B cell (primary cell): ENCODE measurements at places on chromosomes 4 and X.

DNA sequence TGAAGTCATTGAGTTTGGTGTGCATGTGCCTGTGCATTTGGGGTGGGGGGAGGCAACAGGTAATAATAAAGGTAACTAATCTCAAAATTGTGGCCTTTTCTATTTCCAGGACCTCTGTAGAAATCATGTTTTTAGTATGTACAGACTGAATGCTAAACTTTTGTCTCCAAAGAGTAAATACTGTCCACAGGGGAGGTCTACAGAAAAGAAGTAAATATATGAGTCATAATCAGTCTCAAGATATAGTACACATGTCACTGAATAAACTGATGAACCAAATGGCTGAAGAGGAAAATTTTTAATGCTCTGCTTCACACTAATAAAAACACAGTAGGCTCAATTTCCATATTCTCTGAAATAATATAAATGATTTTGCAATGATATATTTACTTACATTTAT lies 440.4 kb upstream of the ZFP42 start:
- no peak for DNase-seq

DNA sequence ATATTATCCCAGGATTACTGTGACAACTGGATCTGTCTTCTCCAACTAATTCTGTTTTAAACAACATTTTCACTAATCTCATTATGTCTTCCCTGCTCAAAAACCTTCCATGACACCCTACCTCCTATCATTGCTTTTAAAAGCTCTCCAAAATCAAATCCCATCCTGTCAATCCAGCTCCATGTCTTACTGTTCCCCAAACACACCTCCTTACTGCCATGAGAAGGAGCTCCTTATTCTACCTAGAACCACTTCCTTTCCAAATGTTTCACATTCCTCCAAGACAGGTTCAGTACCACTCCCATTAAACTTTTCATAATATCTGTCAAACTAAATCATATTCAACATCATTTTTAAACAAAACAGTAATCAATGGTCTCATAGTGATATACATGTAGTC lies 66.9 kb upstream of the WDR17 start:
- DNase-seq, result peak; percentile 13

DNA sequence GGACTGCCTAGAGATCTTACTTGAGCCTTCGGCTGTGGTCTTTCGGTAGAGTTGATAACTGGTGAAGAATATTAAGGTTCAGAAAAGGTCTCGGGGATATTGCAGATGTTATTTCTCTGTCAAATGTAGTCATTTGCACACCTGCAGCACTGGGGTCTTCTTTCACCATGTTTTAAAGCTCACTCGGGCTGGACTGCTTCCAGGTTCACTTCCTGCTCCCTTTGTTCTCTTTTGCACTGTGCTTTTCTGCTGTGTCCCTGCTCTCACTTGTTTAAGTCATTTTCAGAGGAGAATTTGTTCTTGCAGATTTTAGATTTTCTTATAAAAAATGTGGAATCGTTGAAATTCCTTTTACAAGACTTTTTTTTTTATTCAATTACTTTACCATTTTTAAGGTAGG lies 68.5 kb downstream of the BMPR1B start:
- DNase-seq, result no peak

- DNase-seq, result no peak
These were observed 206.8 kb downstream of the CHRDL1 start for GRCh38 chrX:110588853-110589252.

DNA sequence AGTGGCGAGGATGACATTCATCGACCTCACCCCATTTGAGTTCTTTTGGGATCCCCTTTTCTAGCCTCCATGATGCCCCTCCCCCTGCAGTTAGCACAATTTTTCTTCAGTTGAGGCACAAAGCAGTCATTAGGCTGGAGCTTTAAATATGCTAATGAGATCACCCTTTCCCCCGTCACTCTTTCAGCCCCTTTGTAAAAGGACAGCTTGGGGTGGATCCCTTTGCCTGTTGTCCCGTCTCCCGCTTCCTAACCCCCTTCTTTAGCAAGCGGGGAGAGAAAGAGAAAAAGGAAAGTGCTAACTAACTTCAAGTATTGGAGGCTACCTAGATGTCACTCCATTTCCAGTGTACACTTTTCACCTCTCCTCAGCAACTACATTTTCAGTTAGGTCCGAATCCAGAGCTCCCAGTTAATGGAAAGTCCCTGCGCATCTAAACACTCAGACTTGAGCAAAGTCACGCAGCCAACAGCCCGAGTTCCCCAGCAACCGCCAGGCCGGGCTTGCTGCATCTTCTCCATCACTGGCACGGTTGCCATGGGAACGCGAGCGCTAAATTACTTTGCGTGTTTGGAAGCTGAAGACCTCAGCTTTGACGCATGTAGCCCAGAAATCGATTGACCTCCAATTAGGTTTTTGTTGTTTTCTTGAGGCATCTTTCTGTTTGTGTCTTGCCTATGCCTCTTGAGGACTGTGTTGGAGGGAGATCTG lies 76.8 kb downstream of the RTL5 start:
- no peak for DNase-seq

GRCh38 chr4:97142893-97143292 lies 1000.4 kb downstream of the STPG2 start:
- DNase-seq, result no peak

DNA sequence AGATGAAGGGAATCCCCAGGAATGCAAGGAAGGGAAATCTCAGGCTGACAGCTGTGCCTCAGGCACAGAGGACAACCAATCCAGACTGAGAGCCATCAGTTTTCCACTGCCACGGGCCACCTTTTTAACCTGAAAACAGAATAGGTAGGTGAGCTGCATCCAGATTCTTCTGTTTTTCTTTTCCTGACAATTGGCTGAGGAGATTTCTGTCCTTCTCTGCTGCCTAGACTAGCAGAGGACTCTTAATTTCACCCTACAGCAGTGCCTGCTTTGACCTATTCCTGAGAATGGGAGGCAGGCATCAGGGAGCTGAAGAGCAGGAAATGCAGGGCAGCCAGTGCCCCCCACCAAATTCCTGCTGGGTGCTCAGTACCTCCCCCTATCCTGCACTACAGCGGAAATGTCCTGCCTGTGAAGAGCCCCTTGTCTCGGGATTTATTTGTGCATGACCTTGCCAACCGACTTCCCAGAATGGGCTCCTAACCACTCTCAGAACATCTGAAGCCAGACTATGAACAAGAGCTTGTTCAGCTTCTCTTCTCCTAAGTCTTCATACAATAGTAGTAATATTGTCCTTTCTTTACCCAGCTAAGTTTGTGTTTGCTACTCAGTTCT lies 65.1 kb downstream of the CASK start:
- DNase-seq, result no peak

- peak; percentile 61 for DNase-seq
These were observed 25.5 kb downstream of the SMIM14 start for GRCh38 chr4:39613093-39613656.

GRCh38 chr4:7410446-7410845 lies 24.3 kb downstream of the PSAPL1 start:
- DNase-seq, result no peak

GRCh38 chrX:135688137-135688536 lies 25.3 kb upstream of the CT45A1 start:
- no peak for DNase-seq

GRCh38 chr4:836750-837301 lies 10.9 kb upstream of the CPLX1 start:
- DNase-seq, result no peak

- no peak for DNase-seq
These were observed 73.7 kb upstream of the SLC25A43 start for GRCh38 chrX:119325456-119325855.

- DNase-seq, result no peak
These were observed 137.2 kb downstream of the RAPGEF2 start for GRCh38 chr4:159240046-159240445.

DNA sequence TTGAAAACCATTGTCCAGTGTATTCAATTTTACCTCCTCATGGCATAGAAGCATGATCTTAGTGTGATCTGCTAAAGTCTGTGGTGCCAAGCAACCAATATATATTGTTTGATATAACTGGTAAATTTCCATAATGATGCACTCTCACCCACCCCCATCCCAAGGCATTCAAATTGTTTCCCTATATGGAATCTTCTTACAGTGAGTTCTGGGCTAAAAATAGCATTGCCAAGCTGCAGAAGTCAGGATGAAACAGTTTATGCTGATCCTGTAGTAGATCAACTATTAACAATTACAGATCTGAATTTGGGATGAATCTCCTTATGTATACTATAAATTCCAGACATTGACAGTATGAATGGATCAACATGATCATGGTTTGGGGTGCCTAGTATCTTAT lies 20.9 kb downstream of the FGF13 start:
- no peak for DNase-seq

GRCh38 chr4:126687655-126688358 lies 945.0 kb upstream of the INTU start:
- DNase-seq, result no peak

DNA sequence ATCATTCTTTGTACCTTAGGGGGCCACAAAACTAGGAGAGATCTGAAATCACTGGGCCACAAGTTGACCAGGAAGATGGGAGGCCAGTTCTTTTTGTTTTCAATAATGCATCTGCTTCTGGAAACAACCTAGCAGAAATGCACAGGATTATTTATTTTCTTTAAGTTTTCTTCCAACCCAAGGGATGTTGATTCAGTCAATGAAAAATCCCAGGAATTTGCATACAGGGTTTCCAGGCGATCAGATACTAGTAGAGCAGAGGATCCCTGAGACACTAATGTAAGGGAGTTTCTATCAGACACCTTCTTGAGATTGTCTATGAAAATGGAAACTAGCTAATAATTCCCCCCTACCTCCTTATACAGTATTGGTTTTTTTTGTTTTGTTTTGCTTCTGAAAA lies 7.4 kb downstream of the ATOH1 start:
- DNase-seq, result no peak

DNA sequence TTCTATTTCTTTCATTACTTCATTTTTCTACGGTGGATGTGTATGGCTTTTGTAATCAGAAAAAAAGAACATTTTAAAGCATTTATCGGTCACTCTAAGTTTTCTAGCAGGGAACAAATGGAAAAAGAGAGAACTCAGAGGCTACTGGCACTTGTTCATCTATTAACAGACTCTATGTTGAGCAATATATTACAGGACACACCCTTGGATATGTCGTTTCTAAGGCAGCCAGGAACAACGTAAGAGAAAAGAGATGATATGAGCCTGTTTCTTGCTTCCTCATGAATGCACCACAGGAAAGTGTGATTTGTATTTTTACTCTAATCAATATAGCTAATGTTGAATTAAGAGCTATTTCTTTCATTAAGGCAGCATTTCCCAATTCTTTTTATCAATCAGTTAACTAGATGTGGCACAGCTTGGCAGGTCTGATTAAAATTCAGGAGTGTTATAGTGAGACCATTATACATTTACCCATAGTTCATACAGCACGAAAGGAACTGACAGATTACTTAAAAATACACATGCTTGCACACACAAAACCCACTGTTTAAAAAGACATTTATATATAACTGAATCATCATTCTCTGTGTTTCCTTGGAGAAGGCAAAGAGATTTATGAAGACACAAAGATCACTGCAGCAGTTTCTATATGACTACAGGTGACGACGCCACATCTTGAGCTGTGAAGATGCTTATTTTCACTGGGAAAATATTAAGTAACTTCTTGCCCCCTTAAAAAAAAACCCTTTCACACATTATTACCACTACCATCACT lies 13.0 kb downstream of the RAB9B start:
- no peak for DNase-seq

DNA sequence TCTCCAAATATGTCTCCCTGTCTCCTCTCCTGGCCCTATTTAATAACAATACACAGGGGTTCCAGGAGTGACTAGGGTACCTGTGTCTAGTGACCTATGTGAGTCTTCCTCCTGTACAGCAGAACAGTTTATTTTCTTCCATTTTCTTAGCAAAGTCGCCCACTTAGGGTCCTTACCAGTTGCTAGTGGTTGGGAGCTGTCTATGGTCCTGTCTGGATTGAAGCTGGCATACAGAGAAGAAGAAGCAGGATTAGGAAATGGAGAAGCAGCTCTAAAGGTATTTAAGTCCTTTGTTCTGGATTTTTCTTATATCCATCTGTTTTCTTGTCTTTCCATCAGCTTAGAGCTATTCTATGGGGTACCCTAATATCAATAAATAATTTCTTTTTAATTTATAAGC lies 587.1 kb upstream of the CPEB2 start:
- no peak for DNase-seq

DNA sequence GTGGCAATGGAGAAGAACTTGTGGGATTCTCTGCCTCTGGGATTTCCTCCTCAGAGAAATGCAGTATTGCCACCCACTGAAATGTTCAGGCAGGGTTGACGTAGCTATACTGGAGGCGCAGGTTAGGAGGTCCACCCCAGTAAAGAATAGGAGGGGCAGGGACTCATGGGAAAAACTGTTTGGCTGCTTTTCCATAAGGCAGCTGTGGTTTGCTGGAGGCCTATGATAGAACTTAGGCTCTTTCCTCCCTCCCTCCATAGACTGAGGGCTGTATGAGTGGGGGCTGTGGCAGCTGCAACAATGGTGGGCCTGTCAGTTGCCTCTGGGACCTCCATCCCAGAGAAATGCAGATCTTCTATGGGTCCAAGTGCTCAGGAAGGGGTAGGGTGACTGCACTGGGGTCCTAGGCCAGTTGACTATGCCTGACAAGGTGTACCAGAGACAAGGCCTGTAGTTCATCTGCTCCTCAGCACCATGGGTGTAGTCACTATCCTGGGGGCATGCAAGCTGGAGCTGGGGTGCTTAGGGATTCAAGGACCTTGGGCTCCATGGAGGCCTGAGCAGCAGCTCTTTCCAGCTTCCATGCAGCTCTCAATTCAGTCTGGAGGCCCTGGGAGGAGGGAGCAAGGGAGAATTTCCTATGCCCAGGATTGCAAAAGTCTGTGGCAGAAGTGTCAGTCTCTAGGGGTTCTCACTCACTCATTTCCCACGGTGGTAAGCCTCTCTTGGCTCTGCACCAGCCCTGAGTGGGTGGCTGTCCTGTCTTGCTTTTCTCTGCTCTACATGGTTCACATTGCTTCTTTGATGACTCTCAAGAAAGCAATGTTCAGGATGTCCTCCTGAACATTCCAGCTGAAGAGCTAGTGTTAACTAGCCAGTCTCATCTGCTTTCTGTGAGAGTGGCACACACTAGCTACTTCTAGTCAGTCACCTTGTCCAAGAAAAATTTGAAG lies 353.0 kb downstream of the IDS start:
- no peak for DNase-seq

DNA sequence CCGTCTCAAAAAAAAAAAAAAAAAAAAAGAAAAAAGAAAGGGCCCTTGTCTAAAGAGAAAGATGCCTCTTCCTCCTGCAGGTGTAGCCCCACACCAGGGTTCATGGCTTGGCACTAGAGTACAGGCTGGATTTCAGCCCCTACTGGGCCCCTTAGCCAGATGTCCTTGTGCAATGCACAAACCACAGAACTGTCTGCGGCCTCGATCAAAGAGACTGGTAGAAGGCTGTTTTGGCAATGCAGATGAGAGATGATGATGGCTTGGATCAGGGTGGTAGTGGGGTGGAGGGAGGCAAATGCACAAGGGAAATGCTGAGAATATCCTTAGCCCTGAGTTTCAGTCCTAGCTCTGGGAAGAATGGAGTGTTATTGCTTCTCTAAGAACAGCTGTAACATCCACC lies 26.5 kb upstream of the TSR2 start:
- no peak for DNase-seq

- DNase-seq, result no peak
These were observed 38.4 kb downstream of the METAP1 start for GRCh38 chr4:99033956-99034355.

- DNase-seq, result no peak
These were observed 118.3 kb upstream of the FRG1 start for GRCh38 chr4:189822326-189822725.
